ENCODE measurements at places on chromosomes 2 and 18.

DNA sequence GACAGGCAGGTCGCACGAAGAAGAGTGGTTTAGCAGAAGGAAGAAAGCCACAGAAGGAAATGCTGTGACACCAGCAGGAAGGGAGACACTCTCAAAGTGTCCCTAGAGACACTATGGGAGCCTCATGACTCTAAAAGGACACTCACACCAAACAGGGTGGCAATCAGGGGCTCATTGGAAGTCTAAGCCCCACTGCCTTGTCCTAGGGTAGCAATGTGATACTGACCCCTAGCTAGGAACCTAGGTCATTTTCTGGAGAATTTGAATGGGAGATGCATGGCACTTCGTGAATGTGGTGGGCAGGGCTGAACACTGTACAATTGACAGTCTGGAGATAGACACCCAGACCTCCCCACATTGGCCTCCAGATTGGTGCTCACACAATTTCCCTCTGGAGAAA, 385.0 kb downstream of the EIPR1 start:
- no peak for DNase-seq

- DNase-seq, result no peak
These were observed 132.7 kb downstream of the DIS3L2 start for GRCh38 chr2:232094201-232094600.

DNA sequence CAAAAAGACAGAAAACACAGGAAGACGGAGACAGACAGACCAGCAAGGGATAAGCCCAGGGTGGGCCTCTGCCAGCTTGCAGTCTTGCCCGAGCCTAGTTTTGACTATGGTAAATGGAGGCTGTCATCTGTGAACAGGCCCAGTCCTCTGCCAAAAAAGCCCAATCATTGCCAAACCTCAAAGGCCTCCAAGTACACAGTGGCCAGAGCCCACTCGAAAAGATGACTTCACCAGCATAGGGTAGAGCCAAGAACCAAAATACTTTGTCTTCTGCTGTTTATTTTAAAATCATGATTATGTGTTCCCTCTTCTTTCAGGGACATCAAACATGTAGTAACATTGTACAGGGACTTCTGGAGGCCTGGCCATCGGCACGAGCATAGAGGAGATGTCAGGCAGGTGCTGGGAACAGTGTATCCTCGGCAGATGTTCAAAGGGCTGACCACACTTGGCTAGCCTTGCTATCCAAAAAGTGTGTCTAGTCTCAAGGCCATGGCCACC, 66.0 kb downstream of the TTC32 start:
- DNase-seq, result no peak

DNA sequence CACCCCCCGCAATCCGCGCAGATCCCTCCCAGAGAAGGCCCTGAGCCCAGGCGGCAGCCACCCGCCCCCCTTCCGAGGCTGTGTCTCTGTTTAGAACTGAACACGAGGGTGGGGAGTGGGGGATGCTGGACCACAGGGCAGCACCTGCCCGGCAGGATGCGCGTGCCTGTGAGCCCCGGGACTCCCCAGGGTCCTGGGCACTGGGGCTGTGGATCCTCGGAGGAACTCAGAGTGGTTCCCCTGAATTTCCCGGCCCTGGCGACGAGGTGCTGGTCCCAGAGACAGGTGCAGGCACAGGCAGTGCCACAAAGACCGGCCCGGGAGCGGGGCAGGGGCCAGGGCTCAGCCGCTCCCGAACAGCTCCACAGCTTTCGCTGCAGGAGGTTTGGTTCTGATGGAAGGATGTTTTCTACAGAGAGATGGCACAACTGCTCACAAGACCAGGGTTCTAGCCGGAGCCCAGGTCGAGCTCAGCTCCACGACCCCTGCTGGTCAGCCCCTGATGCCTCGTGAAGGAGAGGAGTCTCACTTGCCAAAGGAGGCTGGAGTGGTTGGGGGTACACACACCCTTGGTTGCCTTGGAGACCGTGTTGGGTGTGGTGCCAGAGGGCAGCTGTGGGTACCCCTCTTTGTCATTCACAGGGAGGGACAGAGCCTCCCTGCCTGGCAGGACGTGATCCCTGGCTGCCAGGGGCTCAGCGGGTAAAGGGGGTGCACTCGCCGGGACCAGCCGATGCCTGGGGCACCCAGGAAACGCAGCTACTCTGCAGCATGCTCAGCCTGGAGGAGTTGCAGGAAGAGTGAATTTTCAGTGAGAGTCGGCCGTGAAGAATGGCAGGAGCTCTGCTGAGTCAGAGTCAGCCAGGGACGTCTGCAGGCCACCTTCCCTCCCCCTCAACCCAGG, 4.4 kb upstream of the NEU4 start:
- no peak for DNase-seq

- no peak for DNase-seq
These were observed 64.5 kb downstream of the CELF4 start for GRCh38 chr18:37501136-37501535.

GRCh38 chr2:96264656-96265348, 995 bp downstream of the TMEM127 start:
- DNase-seq, result peak; percentile 41

- no peak for DNase-seq
These were observed 156.4 kb downstream of the NCKAP5 start for GRCh38 chr2:133411857-133412256.

- no peak for DNase-seq
These were observed 16.9 kb upstream of the CCDC102B start for GRCh38 chr18:68780802-68781635.

DNA sequence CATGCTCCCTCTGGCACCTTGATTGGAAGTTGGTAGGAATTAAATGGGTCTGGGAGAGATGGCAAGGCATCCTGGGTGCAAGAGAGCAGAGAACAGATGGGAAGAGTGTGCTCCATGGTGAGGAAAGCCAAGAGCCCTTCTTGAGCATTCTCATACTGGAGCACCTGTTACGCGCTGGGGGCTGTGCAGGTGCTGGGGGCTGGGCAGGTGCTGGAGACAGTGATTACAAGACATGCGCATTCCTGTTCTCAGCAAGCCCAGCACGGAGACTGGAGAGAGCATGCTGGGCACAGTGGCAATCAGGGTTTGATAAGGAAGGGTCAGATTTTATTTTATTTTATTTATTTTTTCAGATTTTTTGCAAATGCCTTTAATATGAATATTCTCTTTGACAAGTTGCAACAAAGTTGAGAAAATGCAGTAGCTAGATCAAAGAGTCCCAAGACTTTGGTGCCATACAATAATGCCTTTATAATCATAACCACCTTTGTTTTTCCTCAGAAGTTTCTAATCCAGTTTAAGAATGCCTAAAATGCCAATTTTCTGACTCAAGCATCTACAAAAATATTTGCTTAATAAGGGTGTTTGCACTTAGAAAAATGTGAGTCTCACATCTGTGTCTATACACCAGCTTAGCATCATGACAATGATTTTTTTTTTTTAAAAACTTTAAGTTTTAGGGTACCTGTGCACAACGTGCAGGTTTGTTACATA, 193.3 kb downstream of the RNF152 start:
- DNase-seq, result no peak

GRCh38 chr2:99710721-99711120, 220.9 kb upstream of the REV1 start:
- no peak for DNase-seq

DNA sequence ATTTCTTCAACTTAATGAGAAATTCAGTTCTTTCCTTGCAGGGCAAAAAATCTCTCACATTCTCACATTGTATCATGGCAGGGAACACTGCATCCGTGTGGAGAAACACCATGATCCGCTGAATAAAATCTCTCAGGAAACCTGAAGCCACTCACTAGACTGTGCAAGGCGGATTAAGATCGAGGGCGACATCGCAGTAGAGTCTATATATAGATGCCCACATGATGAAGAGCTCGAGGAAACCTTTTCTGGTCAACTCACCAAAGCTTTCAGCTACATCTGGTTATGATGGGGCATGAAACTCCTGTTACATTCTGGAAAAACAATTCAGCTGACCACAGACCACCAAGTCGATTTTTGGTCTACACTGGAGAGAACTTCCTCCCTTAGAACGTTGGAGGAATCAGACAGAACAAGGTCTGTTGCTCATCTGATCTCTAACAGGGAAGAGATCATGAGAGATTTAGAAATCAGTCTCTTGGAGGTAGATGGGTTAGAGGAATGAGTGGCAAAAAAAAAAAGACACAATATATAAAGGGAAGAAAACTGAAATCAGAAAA, 162.9 kb upstream of the ZNF516 start:
- DNase-seq, result no peak

- DNase-seq, result no peak
These were observed 102.6 kb downstream of the CDK15 start for GRCh38 chr2:201908901-201909300.

DNA sequence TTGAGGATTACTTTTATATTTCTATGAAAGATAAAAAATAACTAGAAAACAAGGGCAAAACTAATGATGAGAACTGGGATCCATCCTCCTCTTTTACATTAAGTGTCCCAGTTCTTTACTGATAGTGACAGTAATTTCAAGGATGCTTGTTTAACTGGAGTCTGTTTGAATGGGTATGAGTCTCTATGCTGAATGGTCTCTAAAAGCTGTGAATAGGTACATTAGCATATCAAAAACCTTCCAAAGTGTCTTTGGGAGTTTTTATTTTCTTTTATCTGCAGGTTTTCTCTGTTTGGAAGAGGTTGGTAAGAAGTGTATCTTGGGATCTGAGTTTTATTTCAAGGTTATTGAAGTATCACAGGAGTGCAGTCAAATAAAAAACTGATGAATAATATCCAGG, 30.0 kb downstream of the DSEL start:
- no peak for DNase-seq

GRCh38 chr18:78238404-78239089, 741.1 kb upstream of the SALL3 start:
- no peak for DNase-seq

DNA sequence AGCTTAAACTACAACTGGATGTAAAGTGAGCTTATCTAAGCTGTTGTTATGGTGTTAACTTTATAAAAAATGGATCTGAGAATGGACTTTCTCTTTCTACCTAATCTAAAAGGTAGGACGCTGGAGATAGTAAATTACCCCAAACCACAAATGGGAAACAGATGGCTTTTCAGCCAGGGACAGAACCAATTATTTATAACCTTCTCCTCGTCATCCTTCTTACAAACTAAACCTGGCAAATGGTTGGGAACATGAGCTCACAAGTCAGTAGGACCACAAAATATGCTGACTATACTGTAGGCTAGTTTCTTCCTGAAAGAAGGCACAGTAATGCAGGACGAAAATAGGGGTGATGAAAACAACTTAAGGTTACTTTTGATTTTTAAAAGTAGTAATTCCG, 32.7 kb upstream of the ZDBF2 start:
- no peak for DNase-seq

DNA sequence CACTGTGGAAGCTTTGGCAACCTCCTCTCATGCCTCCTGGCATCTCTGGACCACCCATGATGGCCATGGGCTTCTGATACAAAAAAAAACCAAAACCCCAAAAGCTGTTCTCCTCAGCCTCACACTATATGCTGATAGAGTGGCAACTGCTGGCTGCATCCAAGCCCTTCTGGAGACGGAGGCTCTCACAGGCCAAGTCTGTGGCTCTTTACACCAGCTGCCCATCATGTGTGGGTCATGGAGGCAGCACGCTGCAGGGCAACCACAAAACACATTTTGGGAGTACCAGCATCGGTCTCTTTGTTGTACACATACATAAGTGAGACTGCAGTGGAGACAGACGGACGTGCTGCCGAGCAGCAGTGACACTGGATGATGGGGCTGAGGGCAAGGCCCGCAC, 45.3 kb downstream of the SP110 start:
- DNase-seq, result no peak

DNA sequence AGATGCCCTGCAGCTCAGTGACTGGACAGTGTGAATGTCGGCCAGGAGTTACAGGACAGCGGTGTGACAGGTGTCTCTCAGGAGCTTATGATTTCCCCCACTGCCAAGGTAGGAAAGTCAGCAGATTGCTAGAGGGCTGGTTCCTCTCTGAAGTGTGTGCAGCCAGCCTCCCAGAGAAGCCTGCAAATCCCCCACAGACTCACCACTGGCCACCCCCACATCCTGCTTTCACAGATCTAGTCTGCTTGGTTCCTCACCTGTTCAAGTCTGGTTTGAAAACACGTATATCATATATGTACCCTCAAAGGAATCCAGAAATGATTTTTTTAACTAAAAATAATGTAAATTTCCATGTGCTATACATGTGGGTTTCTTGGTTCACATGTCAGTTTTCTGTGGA, 121.1 kb downstream of the LAMA3 start:
- no peak for DNase-seq
